ENCODE measurements at places on chromosomes 12 and 14. TPM values are rescaled to one million over a fixed set of nuclear protein-coding genes. Genes with fewer than 3 reads are reported as not detected.

Gene LRCOL1
- 3.2 TPM for total RNA-seq

Gene CCDC196
- total RNA-seq: not detected

Gene IL22
- not detected for total RNA-seq

Gene DDN
- not detected for total RNA-seq

Gene NEUROD4
- total RNA-seq: not detected

Gene CMKLR1
- total RNA-seq: 6.3 TPM

Gene GLT1D1
- 0.45 TPM for total RNA-seq

All from thyroid gland (tissue), 4 donors.